Progenitor cell of endocrine pancreas (in vitro differentiated cells): ENCODE measurements at places on chromosomes 16 and 17.

GRCh38 chr17:16969931-16970906 is 1.7 kb downstream of the TNFRSF13B start:
- no peak for DNase-seq

GRCh38 chr17:6239241-6239798 is 169.1 kb downstream of the WSCD1 start:
- no peak for DNase-seq

- no peak for DNase-seq
Measured at GRCh38 chr17:82324566-82325285, 7.3 kb upstream of the CD7 start.

GRCh38 chr17:31321481-31321880 is at the start of gene EVI2A:
Gene EVI2A, minus strand, starts transcription at chr17:31321622. Its CDS starts 2,609 bp downstream, at chr17:31319013.
- DNase-seq = no peak

- DNase-seq = no peak
Measured at GRCh38 chr16:85888405-85889331, 10.3 kb upstream of the IRF8 start.

DNA sequence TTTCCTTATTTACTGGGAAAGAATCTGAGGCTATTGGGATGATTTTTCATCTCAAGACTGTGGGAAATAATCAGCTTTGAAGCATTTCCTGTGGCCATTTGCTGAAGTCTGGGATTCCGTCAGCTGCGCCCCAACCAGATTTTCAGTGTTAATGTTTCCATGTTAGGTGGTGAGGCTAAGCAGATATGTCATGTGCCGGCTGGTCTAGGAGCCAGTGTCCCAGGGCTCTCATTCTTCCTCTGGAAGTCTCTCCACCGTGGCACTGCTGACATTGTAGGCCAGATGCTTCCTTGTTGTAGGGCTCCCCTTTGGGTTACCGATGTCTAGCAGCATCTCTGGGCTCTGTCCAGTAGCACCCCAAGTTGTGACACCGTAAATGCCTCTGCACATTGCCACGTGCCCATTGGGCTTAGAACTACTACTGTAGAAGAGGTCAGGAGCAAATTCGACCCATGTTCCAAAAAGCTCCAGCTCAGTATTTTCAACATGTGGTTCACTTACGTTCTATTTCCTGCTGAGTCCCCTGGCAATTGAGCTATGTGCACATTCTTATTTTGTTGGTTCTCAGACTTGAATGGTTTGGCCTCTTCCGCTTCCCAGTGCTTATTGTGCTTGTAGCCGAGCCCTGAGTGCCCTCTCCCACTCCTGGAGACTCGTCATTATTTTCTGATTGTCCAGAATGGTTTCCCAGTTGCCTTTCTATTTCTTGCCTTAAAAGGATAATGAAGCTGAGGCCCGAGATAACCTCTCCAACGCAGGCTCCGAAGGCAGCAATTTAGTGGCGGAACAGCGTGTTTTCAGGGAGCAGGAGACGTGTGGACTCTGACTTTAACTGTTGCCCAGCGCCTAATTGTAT is 82.2 kb downstream of the SPECC1 start:
- DNase-seq = no peak

- no peak for DNase-seq
Measured at GRCh38 chr17:5264893-5265292, 17.2 kb upstream of the RABEP1 start.

DNA sequence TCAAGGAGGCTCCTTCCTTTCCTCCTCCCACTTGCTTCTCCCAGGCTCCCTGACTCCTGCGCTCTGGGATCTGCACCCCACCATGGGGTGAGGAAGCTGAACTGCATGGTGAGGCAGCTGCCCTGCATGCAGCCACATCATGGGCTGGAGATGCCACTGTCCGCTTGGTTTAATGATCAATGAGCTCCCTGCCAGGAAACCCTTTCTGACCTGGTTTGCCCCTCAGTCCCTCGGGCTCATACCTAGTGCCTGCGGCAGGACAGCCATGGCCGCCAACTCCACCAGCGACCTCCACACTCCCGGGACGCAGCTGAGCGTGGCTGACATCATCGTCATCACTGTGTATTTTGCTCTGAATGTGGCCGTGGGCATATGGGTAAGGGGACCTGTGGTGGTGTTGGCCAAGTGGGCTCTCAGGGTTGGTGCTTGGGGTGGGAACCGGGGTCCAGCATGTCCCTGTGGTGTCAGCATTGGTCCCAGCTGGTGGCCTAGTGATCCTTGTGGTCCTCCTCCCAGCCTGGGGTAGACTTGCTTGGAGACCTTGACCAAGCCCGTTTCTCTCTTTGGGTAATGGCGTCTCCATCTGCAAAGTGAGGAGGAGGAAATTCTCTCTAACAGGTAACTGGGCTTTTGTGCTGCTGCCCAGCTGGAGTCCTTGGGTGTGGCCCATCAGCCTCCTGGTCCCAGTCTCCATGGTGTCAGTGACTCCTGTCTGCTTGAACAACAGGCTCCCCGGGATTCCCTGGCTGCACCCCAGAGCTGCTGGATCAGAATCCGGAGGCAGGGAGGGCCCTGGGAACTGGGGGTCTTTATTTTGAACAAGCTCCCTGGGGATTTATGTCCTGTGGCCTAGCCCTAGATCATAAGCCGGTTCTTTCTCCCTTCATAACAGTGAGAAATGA is at the start of gene SLC5A10:
SLC5A10 (plus strand) TSS at position 225 of the 902 bp plus-strand sequence; CDS start at position 266, 41 bp downstream.
- no peak for DNase-seq

DNA sequence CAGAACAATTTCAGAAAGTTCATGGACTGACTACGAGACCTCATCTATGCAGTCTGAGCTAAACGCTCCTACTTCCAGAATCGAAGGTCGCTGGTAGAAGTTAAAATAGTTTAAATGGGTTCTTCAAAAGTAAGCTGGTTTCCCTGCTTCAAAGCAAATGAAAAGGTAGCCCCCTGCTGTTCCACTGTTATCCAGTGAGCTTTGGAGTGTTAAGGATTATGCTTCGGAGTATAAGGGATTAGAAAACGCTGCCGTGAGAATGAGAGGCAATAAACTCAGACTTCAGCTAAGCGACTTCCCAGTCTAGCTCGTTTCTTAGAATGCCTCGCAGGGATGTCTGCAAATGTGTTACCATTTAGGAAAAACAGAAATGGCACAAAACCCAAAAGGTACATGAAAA is 12.4 kb downstream of the MLYCD start:
- DNase-seq = no peak

DNA sequence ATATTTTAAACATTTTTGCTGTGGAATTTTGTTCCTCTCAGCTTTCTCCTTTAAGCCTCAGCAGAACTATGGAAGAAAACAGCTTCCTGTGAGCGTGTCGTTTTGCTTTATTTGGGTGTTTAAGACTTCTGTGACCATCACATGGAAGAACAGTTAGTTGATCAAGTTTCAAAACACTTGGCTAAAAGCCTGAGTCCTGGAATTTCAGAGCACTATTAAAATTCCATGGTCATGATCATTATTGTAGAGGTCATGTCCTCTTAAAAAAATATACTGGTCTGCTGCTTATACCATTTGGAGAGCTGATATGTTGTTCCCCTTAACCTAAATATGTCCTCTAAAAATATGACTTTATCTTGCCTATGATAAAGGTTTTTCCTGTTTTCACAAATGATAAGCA is 12.6 kb upstream of the CDR2 start:
- DNase-seq = no peak

GRCh38 chr16:28202147-28202746 is 9.5 kb downstream of the XPO6 start:
- no peak for DNase-seq

DNA sequence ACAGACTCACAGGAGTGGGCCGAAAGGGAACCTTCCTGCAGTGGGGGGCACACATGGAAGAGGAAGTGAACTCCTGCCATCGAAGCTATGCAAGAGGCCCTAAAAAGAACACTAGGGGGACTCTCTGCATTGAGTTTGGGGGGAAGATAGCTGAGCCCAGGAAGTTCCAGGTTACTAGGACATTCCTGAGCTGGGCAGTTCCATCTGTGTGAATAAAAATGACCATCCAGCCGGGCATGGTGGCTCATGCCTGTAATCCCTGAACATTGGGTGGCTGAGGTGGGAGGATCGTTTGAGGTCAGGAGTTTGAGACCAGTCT is 211.8 kb downstream of the ZNF423 start:
- DNase-seq = no peak

GRCh38 chr16:9308356-9308801 is 216.9 kb downstream of the HAPSTR1 start:
- DNase-seq = no peak

- no peak for DNase-seq
Measured at GRCh38 chr16:4426021-4426684, 485 bp downstream of the DNAJA3 start.

- DNase-seq = no peak
Measured at GRCh38 chr17:68612209-68612922, 11.2 kb upstream of the FAM20A start.

- no peak for DNase-seq
Measured at GRCh38 chr16:71568551-71568950, 8.3 kb downstream of the TAT start.

- DNase-seq = no peak
Measured at GRCh38 chr16:13039526-13039925, 138.1 kb downstream of the SHISA9 start.
